ENCODE measurements at places on chromosomes 3 and 15. TPM values are rescaled to one million over a fixed set of nuclear protein-coding genes. Genes with fewer than 3 reads are reported as not detected.

PRRT3 gene
- 3.4 TPM for total RNA-seq

ARL14 gene
- total RNA-seq, result 1.4 TPM

DNA sequence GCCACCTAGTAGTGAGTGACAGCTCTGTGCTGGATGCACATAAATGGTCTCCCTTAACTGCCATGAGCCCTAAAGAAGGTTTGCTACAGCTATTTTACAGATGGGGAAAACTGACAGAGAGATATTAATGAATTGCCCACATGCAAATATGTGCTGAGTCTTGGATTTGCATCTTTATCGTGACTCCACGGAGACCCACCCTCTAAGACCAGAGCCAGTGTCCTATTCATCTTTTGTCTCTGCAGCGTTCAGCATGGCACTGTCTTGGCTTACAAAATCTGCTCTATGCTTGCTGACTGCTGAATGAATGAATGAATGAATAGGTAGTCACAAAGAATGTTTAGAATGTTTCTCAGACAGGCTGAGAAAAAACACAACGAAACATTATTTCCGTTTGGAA, 48.3 kb downstream of the BTD start:
- DNase-seq, result no peak

- DNase-seq, result no peak
Measured at GRCh38 chr15:31266712-31267111, 59.9 kb upstream of the KLF13 start.

CEMIP gene
- total RNA-seq, result 0.06 TPM

GRCh38 chr3:152264378-152264777, 4.4 kb upstream of the MBNL1 start:
- no peak for DNase-seq

GRCh38 chr3:127425505-127426443, 137.9 kb upstream of the PRR20G start:
- no peak for DNase-seq

KAT2B gene
- 1.3 TPM for total RNA-seq

GRCh38 chr3:126397610-126398422, 3.1 kb downstream of the CFAP100 start:
- DNase-seq, result no peak

DNA sequence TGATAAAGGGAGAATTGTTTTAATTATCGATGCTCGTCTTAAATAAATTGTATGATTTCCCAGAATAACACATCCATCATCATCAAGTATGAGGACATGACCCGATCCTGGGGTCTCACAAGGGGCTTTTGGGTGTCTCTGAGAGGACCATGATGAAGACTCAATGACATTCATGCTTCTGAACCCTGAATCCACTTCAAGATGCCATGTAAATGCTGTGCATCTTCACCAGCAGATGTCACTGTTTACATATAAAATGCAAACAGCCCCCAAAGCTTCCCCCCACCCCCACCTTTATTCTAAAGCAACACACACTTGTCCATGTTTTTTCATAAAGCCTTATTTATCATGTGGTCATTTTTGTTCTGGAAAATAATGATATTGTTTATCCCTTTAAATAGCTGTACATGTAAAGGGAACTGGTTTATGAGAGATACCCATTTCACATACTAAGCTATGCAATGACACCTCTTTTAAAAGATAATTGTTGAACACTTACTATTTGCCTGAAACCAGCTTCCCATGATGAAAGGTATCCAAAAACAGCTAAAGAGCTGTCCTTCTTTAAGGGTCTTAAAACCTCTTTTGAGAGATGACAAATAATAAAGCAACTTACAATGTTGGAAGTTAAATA, 69.7 kb upstream of the UBE3A start:
- peak; percentile 10 for DNase-seq

- DNase-seq, result peak; percentile 37
Measured at GRCh38 chr15:92429378-92430068, 35.8 kb downstream of the ST8SIA2 start.

DNA sequence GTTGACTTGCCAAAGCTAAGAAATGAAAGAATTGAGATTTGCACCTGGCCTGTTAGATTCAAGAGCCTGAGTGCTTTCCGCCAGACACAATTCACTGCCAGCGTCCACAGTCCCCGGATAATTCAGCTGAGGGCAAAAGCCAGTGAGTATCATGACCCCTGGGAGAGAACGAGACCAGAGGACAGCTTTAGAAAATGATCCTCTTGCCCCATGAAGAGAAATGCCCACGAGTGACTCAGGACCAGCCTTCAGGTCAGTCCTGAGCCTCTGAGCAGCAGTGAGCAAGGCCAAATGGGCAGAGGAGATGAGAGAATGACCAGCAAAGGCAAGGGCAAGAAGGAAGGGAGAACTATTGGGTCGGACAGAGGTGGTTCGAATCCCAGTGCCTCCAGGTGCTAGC, 273.5 kb downstream of the FAM43A start:
- DNase-seq, result no peak

FBXW12 gene
- not detected for total RNA-seq

DNA sequence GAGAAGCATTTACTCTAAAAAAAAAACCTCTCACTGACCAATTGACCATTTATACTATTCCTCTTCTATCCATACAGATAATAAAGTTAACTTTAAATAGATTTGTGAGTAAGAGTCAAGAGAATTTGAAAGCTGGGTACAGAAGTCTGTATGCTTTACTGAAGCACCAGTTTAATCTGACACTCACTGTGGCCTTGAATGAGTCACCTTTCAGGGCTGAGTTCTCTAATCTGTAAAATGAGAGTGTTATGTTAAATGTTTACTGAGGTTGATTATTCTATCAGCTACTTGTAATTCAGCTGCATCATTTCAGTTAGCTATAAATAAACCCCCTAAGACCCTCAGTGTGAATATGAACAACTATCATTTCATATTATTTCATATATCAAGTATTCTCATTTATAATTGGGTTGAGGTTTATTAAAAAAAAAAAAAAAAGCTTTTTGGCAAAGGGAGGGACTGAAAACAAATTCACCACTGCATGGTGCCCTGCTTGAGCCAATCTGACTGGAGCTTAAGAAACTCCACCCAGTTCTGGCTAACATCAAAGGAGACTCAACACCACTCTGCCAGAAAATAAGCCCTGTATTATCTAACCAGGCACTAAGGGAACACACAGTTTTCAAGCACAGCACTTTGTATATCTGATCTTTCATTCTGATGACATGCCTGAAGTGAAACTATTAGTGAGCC, 2.8 kb downstream of the MAP4 start:
- DNase-seq, result peak; percentile 46

DNA sequence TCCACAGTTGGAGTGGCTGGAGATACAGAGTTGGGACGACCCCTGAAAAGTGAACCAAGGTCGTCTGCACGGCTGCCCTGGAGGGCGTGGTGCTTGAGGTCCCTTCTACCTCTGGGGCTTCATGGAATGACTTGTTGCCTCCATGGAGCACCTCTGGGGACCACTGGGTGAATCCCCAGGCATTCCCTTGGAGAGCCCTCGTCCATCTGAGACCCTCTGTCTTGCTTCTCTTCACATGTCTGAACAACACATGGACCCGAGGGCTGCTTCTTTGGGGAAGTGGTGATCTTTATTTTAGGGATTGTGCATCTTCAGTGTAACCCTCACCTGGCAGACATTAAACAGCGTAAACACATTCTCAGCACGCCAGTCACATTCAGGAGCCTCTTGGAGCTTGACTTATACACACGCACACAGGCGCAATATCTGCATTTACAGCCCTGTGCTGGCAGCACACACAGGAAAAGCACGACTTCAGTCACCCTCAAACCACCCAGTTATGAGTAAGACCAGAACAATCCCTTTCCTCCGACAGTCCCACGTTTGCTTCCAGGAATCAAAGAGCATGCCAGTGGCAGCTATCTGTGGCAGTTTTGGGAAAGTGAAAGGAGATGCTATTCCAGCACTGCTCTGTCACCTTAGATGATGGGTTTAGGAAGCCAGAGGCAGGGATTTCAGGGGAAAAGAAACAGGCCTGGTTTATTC, 12.6 kb downstream of the FAM107A start:
- DNase-seq, result peak; percentile 67

- DNase-seq, result peak; percentile 26
Measured at GRCh38 chr3:163043074-163043473, 1546.5 kb downstream of the OTOL1 start.

PCOLCE2 gene
- total RNA-seq, result 35.8 TPM

DNA sequence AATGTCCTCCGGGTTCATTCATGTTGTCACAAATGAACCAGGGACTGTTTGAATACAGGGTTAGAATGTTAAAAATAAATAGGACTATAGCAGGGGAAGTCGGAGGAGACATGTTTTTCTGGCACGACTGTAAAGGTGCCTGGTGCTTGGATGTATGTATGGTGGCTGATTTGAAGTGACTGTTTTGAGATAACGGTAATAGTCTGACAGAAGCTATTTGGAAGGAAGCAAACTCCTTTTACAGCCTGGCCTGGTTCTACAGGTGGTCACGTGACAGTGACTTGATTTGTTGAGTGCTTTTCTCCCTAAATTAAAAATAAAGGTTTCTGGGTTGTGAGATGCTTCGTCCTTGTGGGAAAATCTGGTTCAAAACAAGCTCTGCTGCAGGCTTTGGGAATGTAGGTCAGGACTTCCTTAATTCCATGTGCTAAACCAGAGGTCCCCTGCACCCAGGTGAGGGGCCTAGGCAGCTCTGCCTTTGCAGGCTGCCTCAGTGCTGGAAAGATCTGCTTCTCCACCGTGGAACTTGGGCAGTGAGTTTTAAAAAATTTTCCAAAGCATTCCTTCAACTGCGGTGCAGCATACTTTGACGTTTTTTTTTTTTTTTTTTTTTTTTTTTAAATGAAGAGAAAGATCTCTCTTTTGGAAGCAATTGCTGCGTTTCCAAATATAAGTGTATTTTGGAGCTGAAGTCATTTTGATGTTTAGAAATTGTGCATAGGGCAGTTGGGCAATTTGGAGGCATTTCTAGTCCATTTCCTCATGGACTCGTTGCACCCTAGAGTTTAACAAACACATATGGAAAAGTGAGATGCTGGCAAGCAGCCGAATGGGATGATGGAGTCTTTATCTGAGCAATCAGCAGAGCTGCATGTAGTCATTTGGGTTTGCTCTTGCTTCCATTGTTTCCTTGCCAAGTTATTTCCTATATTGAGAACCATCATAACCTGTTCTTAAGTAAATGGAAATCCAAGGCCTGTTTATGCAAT, 30.9 kb downstream of the ITPR1 start:
- peak; percentile 34 for DNase-seq

DNA sequence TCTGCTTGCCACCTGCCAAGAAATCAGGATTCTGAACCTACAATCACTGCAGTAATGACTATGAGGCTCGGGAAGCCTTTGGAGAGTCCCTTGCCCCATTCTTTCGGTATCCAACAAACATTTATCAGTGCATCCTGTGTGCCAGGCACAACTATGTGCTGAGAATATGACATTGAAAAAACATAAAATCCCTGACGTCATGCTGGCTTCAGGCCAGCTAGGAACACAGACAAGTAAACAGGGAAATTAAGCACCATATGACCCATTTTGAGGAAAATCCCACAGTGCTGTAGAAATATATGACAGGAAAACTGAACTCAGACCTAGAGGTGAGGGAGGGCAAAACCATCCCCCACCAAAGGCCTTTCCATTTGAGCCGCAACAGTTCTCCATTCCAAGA, 34.1 kb upstream of the DET1 start:
- DNase-seq, result no peak

DNA sequence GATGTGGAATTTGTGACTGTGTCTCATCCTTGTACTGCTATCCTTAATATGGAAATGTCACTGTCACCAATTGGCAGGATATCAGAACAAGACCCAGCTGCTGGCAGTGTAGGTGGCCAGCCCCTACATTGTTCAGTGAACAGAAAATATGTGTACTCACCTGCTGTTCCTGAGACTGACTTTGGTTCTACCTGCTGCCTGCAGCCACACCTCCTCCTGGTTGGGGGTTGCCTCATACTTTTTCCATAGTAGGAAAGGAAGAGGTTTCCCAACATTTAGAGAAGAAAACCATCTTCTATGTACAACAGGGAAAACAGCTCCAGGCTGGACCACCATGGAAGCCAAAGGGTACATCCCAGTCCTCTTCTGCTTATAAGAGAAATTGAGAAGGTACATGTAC, 35.9 kb downstream of the SLC12A1 start:
- no peak for DNase-seq

PRR20G gene
- not detected for total RNA-seq

GPR62 gene
- not detected for total RNA-seq
